ENCODE measurements at places on chromosomes 12 and 14. TPM values are rescaled to one million over a fixed set of nuclear protein-coding genes. Genes with fewer than 3 reads are reported as not detected.

GRCh38 chr12:116241157-116241759 lies 36.2 kb downstream of the MED13L start:
- no peak for ATAC-seq

- no peak for ATAC-seq
Observed at GRCh38 chr12:83389237-83389996, 702.7 kb downstream of the TMTC2 start.

DNA sequence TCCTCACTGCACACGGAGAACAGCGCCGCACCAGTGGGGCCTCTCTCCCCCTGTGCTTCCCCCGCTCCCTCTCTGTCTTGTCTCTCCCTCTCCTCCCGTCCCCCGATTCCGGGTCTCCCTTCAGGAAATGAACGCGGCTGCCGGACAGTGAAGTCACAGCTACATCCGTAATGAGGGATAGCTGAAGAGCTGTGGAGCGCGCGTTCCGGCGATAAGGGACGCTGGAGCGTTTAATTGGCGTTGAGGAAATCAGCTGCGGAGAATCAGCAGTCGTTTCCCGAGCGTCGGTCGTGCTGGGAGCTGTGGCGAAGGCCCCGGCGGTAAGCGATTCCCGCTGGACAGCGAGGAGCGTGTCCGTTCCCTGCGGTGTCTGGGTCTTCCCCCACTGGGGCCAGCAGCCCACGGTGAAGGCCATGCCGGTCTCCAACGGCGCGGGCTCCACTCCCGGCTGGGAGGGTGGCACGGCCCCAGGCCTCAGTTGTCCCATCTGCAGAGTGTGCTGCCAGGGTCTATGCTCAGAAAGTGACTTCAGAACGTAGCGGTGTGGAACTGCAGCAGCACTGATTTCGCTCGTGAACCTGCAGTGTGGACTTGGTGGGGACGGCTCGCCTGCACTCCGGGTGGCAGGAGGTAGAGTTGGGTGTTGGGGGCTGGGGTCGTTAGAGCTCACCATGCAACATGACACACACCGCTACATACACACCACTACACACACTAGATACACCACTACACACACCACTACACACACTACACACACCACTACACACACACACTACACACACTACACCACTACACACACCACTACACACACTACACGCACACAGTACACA lies 10.9 kb downstream of the NOC4L start:
- no peak for ATAC-seq

GRCh38 chr14:53034688-53035230 lies 83.9 kb upstream of the FERMT2 start:
- no peak for ATAC-seq

- peak; percentile 70 for ATAC-seq
Observed at GRCh38 chr12:91896286-91897024, 249.2 kb downstream of the BTG1 start.

DNA sequence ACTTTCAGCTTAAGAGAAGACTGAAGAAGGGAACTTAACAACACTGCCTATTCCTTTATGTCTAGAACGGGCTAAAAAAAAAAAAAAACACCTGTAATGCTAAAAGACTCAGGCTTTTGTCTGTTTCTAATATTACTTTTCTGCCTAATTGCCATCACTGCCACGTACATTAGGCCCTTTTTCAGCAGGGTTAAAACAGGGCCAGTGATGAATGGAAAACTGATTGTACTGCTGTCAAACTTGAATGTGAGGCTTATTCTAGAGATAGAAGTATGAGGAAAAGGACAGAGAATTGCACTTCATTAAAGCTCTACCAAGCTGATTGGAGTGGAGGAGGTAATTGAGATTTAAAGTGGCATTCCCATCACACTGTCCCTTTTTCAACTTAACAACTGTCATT lies 535.8 kb downstream of the PRKD1 start:
- no peak for ATAC-seq

GRCh38 chr12:70096759-70097410 lies 146.3 kb upstream of the CNOT2 start:
- no peak for ATAC-seq

GRCh38 chr12:12613344-12613743 lies 1.7 kb downstream of the CREBL2 start:
- no peak for ATAC-seq

- ATAC-seq, result peak; percentile 57
Observed at GRCh38 chr12:103698752-103699560, 111.9 kb downstream of the STAB2 start.

- ATAC-seq, result no peak
Observed at GRCh38 chr12:94244165-94245133, 96.1 kb downstream of the PLXNC1 start.

- ATAC-seq, result no peak
Observed at GRCh38 chr14:33504246-33505099, 446.4 kb downstream of the EGLN3 start.

DNA sequence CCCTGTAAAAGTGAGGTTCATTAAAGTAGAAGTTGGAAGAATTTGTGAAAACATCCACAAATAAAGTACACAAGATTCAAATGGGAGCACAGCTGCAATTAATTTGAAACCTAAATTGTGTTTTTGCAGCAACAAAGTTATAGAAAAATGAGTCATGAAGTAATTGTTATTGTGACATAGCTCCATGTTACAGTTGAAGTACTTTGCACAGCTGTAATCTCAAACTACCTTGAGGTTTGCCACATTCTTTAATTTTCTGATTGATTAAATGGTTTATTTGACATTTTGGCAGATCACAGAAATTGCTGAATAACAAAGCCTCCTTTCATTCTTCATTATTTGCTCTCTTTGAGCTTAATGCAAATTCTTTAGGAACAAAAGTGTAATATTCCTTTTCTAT lies 111.3 kb downstream of the RMST start:
- no peak for ATAC-seq

GRCh38 chr12:50862316-50862715 lies 19.6 kb downstream of the TMPRSS12 start:
- ATAC-seq, result no peak

- no peak for ATAC-seq
Observed at GRCh38 chr12:129423041-129423580, 480.7 kb downstream of the TMEM132D start.

Gene FOXG1
- total RNA-seq, result 0.89 TPM

Gene P2RX2
- 3.9 TPM for total RNA-seq

Gene OAS2
- 8.2 TPM for total RNA-seq

Gene MYO1H
- total RNA-seq, result not detected

Gene GRIN2B
- total RNA-seq, result under 0.01 TPM

Gene FIGNL2
- total RNA-seq, result not detected

Gene CCNK
- total RNA-seq, result 17.3 TPM
